ENCODE measurements at places on chromosomes 2 and 18. TPM values are rescaled to one million over a fixed set of nuclear protein-coding genes. Genes with fewer than 3 reads are reported as not detected.

Gene RAPGEF4
- 0.26 TPM for total RNA-seq

Gene CROCC2
- total RNA-seq = 0.26 TPM

Gene SLC40A1
- 1.0 TPM for total RNA-seq

Gene FEV
- total RNA-seq = not detected

Gene TMEM169
- 0.51 TPM for total RNA-seq

Gene CPO
- 0.13 TPM for total RNA-seq

Gene VAMP5
- 5.5 TPM for total RNA-seq
